ENCODE measurements at places on chromosomes 6 and 20.

GRCh38 chr20:50968289-50968688 is 9.7 kb downstream of the MOCS3 start:
- no peak for DNase-seq

DNA sequence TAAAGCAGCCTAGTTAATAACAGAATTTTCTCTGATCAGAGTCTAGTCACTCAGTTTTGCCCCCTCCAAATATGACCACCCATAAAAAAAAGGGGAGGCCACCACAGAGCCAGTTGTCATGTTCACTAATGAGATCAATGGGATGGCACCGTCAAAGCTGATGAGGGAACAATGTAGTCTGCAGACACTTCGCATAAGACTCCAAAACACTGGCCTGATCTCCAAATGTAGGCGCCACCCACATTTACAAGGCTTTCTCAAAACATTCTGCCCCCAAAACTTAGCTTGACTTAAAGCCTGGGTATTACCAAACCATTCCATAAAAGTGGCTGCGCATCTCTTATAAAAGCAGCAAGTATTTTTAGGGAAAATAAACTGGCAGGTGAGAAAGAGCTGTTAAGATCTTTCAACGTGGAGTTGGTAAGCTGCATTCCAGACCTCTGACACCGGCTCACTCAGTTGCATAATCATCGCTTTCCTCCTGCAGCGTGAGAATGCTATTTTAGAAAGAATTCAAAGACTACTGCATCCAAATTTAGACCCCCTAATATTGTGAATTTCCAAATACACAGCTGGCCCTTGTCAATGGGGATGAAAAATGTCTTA is 59.3 kb downstream of the TBC1D7 start:
- no peak for DNase-seq

DNA sequence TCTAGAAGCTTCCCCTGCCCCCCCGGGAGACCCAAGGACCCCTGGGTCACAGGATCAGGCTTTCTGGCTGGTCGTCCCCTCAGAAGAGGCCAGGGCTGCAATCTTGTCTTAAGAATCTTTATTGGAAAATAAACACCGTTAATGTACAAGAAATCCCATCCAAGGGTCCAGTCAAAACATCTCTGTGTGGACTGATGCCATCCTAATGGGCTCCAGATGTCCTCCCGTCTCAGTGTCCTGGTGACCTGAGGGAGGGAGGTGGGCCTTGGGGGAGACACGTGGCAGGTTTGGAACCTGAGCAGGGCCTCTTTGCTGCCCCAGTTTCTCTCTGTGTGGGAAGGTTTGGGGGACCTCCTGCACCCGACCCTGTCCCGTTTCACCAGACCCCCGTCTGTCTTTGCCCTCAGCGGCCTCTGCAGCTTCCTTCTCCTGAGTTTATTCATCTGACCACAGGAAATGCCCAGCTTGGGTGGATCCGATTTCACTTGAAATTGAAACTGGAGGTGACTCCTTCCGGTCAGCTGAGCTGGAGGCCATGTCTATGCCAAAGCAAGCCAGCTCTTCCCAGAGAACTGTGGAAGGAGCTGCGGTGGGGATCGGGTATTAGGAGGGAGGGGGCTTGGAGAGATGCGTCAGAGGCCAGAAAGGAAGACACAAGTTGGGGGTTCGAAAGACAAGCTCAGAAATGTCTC is 75.1 kb downstream of the SLC2A10 start:
- no peak for DNase-seq

DNA sequence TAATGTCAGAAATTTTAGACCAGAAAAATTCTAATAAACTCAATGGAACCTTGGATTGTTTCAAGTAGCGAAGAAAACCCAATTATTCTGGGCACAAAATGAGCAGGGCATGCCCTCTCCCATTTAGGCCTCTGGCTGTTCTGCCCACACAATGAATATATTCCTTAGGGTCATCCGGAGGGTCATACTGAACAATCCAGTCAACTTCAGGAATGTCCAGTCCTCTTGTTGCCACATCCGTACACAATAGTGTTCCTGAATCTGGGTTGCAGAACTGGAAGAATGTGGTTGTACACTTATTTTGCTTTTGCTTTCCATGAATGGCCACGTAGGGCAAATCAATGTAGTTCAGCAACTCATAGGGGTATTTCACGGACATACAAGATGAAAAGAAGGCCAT is 23.4 kb upstream of the RNF144B start:
- DNase-seq: no peak

DNA sequence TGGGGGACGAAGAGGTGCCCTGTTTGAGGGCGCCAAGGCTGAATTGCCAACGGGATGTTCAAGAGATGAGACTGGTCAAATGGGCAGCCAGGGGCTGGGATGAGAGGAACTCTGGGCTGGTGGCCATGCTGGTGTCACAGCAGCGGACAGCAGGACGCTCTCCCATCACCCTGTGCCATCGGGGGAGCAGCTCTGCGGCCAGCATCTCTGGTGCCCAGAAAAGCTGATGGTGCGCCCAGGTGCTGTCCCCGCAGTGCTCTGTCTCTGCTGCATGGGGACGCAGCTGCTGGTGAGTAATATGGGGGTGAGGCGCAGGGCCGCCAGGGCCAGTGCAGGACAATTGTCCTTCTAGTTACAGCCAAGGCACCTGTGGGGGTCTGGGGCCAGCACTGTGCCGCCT is 4.9 kb upstream of the HRH3 start:
- DNase-seq: no peak

DNA sequence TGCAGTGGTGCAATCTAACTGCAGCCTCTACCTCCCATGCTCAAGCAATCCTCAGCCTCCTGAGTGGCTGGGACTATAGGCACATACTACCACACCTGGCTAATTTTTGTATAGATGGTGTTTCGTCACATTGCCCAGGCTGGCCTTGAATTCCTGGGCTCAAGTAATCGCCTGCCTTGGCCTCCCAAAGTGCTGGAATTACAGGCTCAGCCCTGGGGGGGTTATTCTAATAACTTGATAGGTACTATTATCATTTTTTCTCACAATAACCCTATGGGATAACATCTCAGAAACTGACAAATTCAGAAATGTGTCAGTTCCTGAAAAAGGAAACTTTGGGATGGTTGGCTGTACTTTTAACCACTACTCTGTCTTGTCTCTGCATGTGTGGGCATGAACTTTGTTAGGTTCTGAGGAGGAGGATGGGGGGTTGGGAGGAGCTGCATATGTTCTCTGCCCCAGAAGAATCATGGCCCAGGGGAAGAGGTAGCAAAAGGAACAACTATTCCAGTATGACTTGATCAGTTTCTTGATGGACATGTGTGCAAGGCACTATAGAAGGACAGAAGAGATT is 169.9 kb downstream of the CARMIL1 start:
- no peak for DNase-seq

DNA sequence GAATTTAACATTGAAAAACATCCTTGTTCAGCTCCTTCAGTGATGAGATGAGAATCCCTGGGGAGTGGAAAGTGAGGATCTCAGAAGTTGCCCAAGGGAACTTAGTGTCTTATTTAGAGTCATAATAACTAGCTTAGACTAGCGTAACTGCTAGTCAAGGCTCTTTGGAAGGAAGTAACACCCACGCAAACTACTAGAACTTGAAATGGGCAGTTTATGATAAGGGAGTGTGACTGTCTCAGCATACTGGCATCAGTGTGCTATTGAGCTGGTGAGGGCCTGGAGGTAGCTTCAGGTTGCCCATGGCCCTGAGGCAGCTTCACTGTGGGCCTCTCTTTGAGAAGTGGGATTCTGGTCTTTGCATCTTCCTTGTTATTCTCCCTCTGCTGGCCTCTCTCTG is 40.1 kb downstream of the SLX4IP start:
- DNase-seq: no peak

GRCh38 chr6:79621579-79621978 is 9.6 kb upstream of the SH3BGRL2 start:
- DNase-seq: no peak

DNA sequence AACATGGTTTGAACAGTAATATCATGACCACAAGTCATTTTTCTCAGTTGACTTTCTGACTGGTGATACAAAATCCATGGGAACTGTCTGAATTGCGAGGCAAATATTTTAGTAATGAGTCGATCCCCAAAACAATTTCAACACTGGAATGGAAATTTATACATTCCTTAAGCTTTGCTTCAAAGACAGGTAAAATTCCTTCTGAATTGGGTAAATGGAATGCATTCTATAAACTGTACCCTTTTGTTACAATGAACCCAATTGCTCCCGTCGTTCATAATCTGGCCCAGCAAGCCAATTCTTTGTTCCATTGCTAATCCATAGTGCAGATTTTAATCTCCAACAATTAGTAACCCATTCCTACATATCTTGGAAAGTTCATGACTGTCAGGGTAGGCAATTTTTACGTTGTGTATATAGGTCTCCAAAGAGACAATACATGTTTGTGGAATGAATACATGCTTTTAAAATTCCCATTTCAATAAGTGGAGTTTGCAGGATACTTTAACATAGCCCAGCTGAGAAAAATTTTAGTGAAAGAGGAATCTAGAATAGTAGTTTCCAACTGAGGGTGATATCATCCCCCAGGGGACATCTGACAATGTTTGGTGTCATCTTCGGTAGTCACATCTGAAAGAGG is 32.7 kb downstream of the CYP24A1 start:
- DNase-seq: no peak

DNA sequence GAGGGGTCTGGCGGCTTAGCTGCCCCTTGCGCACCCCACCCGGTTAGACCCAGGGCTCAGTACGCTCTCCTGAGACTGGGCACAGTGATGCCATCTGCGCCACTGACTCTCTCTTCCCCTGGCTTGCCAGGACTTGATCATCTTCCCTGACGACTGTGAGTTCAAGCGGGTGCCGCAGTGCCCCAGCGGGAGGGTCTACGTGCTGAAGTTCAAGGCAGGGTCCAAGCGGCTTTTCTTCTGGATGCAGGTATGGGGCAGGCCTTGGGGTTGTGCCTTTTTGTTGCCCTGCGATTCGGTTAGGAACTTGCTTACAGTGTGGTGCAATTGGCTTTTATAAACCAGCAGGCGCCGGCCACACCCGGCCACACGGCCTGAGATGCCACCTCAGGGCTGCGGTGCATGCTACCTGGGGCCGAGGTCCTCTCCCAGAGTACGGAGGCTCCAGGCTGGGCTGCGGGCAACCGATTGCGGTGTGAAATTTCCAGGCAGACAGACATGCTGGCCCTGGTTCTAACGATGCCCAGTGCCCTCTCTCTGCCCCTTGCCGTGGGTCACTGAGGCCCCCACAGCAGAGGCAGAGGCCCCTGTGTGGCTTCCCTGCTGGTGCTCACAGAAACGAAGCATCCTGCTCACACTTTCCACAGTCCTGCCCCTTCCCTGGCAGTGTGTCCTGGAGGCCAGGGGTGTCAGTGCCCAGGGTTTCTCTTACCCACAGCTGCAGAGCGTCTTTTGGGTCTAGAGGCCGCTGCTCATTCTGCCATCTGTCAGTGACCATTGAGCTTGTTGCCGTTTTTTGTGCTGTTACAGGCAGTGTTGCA is 1.7 kb downstream of the ADRM1 start:
- DNase-seq: no peak

All from activated T-cell treated with anti-CD3 and anti-CD28 coated beads, Interleukin-2, amount 50 U/mL, for 48 hours (primary cell).